ENCODE measurements at places on chromosomes 7 and 10. TPM values are rescaled to one million over a fixed set of nuclear protein-coding genes. Genes with fewer than 3 reads are reported as not detected.

GHRHR gene
- not detected for polyA plus RNA-seq

ACBD7 gene
- polyA plus RNA-seq: not detected

PNLIPRP1 gene
- 0.04 TPM for polyA plus RNA-seq

VOPP1 gene
- 59.5 TPM for polyA plus RNA-seq

ZNF316 gene
- 3.6 TPM for polyA plus RNA-seq
